ENCODE measurements at places on chromosomes 11 and 22.

GRCh38 chr11:133173810-133174412, 358.4 kb downstream of the OPCML start:
- DNase-seq: no peak

DNA sequence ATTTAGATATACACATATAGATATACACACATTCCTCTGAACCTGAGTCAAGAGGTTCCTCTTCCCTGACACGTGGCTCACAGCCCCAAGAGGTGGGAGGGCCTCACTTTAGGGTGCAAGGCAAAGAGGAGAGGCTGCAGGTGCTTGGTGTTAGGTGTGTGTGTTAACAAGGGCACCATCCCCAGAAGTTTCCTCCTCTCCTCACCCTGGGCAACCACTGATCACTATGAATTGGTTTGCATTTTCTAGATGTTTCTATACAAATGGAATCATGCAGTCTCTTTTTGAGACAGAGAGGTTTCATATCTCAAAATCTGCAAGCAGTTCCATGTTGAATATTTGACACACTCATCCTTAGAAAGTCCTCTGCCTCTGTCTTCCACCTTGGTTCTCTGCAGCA, 120.9 kb upstream of the NECTIN1 start:
- no peak for DNase-seq

DNA sequence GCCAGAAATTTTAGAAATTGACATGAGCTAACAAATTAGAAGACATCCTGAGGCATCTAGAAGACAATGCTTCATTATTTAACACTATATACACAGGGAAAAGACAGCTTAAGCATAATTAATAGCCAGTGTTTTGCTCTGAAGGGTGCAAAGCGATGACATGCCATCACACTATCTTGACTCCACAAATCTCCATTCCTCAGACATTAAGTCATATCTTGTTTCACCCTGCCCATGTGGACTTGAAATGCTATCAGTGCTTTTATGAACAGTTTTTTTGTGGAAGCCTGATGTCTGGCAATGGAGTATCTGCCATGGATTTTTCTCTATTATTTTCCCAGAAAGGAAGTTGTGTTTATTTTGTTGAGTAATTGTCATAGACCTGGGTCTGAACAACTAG, 2.3 kb downstream of the CARD18 start:
- peak; percentile 29 for DNase-seq

DNA sequence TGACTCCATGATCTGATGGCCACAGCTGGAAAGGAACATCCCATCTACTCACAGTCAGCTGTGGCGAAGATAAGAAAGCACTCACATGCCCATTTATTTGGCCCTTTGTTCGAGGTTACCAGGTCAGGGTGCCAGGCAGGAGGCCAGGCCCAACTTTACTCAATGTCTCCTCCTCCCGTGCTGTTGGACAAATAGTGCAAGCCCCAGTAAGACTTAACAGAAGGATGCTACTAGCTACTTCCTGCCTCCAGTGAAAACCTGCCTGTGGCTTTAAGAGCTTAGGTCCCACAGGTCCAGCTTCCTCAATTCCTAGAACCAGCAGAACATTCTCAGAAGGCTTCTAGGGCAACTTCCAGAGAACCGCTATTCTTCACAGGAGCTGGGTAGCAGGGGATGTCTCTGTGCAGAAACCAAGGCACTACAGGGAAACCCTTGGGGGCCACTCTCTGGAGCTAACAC, 12.9 kb upstream of the CRY2 start:
- DNase-seq: no peak

GRCh38 chr11:95084509-95084908, 5.1 kb upstream of the ENDOD1 start:
- peak; percentile 39 for DNase-seq

DNA sequence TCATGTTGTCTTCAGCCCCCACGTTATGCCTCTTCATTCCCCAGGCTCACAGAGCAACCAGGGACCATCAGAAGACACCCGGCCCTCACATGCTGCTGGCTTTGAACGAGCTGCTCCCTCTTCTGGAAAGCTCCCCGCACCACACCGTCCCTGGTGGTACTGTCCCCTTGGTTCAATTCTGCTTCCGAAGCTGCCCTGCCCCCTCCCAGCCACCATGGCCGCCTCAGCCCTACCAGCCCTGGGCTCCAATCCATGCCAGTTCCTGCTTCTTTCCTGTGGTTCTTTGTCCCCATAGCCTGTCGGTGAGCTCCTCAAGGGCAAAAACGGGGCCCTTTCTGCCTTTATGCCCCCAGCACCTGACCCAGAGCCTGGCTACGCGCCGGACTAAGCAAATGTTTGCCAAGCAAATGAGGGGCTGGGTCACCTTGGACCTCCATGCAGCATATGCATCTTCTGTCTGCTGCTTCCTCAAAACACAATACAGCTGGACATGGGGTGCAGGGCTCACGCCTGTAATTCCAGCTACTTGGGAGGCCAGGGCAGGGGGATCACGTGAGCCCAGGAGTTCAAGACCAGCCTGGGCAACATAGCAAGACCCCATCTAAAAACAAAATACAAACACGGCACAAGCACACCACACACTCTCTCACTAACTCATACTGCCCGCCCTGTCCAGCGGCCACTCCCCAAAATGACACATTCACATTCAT, 21.3 kb downstream of the TNKS1BP1 start:
- no peak for DNase-seq

GRCh38 chr11:74676596-74676995, 54.6 kb downstream of the CHRDL2 start:
- no peak for DNase-seq

DNA sequence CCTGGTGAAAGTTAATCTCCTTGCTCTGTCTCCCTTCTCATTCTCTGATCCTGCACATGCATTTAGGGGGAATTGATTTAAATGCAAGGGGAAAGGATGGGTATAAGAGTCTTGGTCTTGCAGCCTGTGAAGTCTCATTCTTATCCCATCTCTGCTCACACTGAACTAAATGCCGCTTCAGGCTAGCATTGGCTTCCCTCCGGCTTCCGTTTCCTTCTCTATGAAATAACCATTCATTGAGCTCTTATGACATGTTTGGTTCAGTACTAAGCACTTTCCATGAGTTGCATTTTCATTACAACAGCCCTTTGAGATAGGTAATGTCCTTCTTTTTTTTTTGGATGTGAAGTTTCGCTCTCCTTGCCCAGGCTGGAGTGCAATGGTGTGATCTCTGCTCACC, 5.6 kb downstream of the ZBTB16 start:
- DNase-seq: no peak

DNA sequence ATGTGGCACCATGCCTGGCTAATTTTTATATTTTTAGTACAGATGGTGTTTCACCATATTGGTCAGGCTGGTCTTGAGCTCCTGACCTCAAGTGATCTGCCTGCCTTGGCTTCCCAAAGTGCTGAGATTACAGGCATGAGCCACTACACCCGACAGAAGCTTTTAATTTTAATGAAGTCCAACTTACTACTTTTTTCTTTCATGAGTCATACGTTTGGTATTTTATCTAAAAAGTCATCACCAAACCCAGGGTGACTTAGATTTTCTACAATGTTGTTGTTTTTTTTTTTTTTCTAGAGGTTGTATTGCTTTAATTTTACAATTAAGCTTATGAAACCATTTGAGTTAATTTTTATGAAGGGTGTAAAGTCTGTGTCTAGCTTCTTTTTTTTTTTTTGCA, 34.9 kb downstream of the JRKL start:
- peak; percentile 51 for DNase-seq

- DNase-seq: no peak
Observed at GRCh38 chr11:60241786-60242185, 1.2 kb downstream of the MS4A4E start.

DNA sequence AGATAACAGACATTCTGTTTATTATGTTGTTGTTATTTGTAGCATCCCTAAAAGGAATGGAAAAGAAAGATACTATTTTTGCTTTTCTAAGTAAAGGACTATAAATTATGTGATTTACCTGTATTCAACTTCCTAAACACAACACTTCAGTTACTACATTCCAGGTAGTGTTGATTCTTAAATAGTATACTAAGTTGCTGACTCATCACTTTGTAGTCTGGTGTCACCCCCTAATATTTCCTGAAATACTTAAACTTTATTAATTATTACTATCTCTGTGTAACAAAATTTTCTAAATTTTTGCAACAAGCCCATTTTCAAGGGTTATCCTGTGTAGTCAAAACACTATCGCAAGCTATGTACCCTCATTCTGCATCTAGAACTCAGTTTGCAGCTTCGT, 7.0 kb downstream of the SYTL2 start:
- DNase-seq: no peak

DNA sequence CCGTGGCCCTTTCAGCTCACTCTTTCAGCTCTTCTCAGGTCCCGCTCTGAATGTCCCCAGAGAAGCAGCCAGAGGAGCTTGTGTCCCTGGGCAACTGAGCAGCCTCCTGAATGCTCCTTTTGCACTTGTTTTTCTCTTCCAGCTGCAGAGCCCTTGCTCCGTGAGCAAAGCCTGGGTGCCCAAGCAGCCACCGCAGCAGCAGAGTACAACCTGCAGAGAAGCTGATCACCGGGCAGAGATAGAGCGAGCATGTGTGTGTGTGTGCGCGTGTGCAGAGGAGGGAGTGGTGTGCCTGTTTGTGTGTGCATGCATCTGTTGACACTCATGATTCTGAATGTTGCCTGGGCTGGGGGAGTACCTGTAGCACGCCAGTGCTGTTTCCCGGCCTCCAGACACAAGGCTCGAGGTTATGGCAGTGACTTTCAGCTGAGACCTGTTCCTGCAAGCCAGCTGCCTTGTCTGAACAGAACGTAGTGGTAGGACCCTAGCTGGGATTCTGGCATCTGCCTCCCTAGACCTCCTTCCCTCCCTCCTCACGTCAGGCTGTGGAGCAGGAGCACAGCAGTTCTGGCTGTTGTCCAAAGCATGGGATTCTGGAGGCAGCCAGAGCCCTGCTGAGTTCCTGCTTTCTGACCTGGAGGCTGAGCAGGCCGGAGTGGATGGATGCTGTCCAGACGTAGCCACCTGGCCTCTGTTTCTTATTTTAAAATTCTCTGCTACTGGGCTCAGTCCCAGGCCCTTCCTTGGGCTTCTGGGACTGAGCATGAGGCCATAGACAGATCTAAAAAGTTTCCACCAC, 4.5 kb upstream of the MAPK8IP1 start:
- no peak for DNase-seq

GRCh38 chr22:45781966-45782365, 110.3 kb downstream of the ATXN10 start:
- no peak for DNase-seq

DNA sequence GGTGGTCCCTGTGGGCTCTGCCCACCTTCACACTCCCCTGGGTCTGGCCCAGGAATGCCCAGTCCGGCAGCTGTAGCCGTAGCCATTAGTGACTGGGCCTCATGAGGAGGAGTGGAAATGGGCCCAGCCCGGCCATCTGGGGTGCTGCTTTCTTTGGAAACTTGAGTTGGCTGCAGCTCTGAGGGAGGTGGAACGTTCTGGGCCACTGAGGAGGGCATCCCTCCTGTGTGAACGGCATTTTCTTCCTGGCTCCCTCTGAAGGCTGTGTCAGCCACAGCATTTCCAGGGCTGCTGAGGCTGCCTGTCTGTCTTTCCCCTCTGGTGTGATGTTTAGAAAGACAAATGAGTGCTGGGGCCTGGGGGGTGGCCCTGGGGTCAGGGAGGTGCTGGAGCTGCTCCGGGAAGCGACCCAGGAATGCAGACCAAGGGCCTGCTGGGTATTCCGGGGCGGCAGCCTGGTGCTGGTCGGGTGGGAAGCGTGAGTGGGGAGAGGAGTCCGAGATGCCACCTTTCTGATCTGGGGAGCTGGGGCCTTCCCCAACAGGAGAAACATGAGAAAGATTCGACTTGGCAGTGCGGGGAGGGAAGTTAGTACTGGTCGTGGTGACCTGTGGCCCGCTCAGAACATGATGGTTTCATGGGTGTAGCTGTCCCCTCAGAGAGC, 27.1 kb downstream of the PTDSS2 start:
- no peak for DNase-seq

DNA sequence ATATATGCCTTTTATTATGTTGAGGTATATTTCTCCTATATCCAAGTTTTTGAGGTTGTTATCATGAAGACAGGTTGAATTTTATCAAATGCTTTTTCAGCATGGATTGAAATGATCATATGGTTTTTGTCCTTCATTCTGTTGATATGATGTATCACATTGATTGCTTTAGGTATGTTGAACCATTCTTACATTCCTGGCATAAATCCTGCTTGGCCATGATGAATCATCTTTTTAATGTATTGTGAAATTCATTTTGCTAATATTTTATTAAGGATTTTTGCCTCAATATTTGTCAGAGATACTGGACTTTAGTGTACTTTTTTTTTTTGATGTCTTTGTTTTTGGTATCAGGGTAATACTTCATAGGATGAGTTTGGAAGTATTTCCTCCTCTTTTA, 283.8 kb upstream of the C11orf87 start:
- no peak for DNase-seq

GRCh38 chr11:8729837-8730696, 47.5 kb downstream of the RPL27A start:
- DNase-seq: no peak

DNA sequence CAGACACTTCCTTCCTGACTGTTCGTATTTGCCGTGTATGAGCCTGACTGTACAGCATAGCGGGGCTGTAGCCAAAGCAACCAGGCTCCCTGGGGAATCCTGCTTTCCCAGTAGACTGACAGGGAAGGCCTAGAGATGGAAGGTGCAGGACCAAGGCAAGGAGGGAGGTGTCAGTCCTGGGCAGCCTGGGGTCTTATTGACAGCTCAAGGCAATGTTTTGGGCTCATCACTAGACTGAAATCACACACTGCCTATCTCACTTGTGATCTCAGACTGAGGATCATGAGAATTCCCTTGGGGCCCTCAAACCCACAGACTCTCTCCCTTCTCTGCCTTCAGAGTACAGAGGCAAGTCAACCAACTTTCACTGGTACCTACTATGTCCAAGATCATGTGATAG, 346.8 kb upstream of the NARS2 start:
- no peak for DNase-seq

GRCh38 chr11:118310781-118311485, 6.4 kb downstream of the CD3E start:
- no peak for DNase-seq

DNA sequence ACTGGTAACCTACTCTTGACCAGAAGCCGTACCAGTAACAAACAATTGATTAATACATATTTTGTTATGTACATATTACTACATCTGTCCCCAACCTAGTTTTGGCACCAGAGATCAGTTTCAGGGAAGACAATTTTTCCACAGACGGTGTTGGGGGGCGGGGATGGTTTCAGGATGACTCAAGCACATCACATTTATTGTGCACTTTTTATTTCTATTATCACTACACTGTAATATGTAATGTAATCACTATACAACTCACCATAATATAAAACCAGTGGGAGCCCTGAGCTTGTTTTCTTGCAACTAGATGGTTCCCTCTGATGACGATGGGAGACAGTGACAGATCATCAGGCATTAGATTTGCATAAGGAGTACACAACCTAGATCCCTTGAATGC, 15.5 kb downstream of the DGCR8 start:
- DNase-seq: no peak

DNA sequence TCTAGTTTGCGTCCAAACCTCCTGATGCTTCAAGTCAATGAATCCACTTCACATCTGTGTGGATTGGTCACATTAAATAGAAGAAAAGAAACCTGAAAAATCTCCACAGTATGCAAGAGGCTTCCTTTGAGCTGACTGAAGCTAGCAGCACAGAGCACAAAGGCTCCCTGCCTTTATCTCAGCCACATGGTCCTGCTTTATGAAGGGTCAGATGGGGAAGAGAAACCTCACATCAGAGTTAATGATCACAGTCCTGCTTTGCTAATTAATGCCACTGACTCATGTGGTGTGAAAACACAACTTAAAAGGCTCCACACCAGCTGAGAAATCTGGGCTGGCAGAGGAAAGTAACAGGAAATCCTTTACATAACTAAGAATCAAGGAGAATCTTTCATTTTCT, 1291.0 kb downstream of the LRRC4C start:
- peak; percentile 45 for DNase-seq

Measured in astrocyte of the hippocampus (primary cell).